Mesangial cell (primary cell): ENCODE measurements at places on chromosomes 16 and 17. TPM values are rescaled to one million over a fixed set of nuclear protein-coding genes. Genes with fewer than 3 reads are reported as not detected.

SGCA gene
- not detected in 2 replicates for total RNA-seq

TMEM88 gene
- 2.4 TPM in 2 replicates for total RNA-seq

UNC45B gene
- total RNA-seq, result not detected in 2 replicates

ABCC11 gene
- total RNA-seq, result 0.13 TPM in 1 of 2 replicates, not detected in the other

DPEP3 gene
- not detected in 2 replicates for total RNA-seq

KRT31 gene
- 0.13 TPM in 1 of 2 replicates, not detected in the other for total RNA-seq

OTOP2 gene
- total RNA-seq, result not detected in 2 replicates

SLC47A1 gene
- 0.33 and 3.7 TPM in 2 replicates for total RNA-seq

SGSH gene
- total RNA-seq, result 16.8 and 39.8 TPM in 2 replicates

OTOA gene
- under 0.01 TPM in 1 of 2 replicates, not detected in the other for total RNA-seq

SMG6 gene
- total RNA-seq, result 36.7 and 43.7 TPM in 2 replicates

ITGAD gene
- not detected in 2 replicates for total RNA-seq

TAC4 gene
- total RNA-seq, result not detected in 2 replicates

NOTUM gene
- total RNA-seq, result 0.38 TPM in 1 of 2 replicates, not detected in the other
